ENCODE measurements at places on chromosomes 3 and 15.

GRCh38 chr3:138888560-138888959, 53.8 kb upstream of the PIK3CB start:
- no peak for DNase-seq

DNA sequence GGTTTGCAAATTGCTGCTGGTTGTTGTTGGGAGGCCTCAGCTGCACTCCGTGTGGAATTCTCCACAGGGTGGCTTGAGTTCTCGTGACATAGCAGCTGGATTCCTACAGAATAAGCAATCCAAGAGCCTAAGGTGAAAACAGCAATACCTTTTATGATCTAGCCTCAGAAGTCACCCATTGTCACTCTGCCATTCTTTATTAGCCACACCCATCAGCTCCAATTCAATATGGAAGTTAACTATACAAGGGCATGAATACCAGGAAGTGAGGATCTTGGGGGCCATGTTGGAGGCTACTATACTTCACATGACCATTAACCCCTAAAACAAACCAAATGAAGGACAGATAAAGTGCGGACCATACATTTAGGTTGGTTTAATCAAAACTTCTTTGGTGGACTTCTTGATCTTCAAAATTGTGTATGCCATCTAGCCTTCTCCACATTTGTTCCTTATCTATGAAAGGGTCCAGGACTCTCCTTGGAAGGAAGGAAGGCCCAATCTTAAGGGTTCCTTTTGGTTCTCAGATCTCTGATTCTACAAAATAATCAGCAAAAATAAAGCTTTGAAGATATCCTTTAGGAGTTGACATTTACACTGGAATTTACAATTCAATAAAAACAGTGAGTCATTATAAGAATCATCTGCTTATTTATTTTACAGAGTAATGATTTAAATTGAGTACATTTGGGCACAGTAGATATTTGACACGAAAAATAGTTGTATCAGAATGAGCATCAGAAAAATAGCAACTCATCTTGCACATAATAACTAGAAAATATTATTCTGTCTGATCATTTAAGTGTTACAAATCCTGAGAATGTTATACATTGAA, 21.5 kb downstream of the CIAO2A start:
- DNase-seq, result no peak

- DNase-seq, result no peak
Measured at GRCh38 chr15:90207252-90207651, 6.1 kb downstream of the SEMA4B start.

- DNase-seq, result no peak
Measured at GRCh38 chr15:93705753-93706455, 525.5 kb upstream of the MCTP2 start.

- DNase-seq, result no peak
Measured at GRCh38 chr3:41900265-41900664, 61.6 kb downstream of the ULK4 start.

- no peak for DNase-seq
Measured at GRCh38 chr3:156586905-156587759, 32.2 kb upstream of the SSR3 start.

DNA sequence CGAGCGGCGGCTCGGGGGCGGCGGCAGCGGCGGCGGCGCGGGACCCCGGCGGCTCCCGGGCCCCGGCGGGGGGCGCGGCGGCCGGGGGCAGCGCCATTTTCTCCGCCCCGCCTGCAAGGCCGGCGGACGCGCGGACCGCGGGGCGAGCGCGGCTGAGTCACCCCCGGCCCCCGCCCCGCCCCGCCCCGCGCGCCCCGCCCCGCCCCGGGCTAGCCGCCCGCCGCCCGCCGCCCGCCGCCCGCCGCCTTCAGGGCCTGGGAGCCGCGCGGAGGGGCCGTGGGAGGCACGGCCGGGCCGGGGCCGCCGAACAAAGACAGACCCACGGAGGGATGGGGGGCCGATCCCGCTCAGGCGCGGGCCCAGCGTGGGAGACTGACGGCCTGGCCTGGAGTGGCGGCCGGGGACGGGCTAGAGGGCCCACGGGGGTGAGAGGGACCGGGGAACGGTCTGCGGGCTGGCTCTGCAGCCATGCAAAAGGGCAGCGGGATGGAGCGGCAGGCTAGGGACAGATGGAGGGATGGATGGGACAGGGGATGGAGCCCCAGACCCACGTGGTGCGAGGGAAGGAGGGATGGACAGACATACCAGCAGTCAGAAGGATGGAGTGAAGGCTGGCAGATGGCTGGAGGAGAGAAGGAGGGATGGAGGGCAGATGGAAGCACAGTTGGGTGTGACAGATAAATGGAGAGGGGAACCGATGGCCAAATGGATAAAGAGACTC, at the start of gene EIF4E3:
TSS of gene EIF4E3 (minus strand) at position 132 of the 721 bp plus-strand sequence. CDS start at position 97, 35 bp downstream.
- DNase-seq, result no peak

- no peak for DNase-seq
Measured at GRCh38 chr3:101819649-101820206, 29.6 kb upstream of the NFKBIZ start.

DNA sequence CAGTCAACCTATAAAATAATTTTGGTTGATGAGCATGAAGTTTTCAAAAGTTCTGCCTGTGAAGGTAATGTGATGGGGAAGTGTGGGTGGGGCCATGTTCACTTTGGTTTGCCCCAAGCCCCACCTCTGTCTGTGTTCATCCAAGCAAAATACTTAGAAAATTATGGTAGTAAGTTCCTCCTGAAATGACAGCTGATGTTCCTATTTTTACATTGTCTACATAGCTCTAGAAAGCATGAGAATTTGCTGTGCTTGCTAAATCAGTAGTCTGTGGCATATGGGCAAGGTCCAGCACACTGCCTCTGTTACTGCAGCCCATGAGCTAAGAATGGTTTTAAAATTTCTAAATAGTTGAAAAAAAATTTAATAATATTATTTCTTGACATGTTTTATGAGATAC, 21.9 kb upstream of the CP start:
- no peak for DNase-seq

GRCh38 chr3:196969134-196969659, 564 bp upstream of the PIGZ start:
- DNase-seq, result peak; percentile 22

DNA sequence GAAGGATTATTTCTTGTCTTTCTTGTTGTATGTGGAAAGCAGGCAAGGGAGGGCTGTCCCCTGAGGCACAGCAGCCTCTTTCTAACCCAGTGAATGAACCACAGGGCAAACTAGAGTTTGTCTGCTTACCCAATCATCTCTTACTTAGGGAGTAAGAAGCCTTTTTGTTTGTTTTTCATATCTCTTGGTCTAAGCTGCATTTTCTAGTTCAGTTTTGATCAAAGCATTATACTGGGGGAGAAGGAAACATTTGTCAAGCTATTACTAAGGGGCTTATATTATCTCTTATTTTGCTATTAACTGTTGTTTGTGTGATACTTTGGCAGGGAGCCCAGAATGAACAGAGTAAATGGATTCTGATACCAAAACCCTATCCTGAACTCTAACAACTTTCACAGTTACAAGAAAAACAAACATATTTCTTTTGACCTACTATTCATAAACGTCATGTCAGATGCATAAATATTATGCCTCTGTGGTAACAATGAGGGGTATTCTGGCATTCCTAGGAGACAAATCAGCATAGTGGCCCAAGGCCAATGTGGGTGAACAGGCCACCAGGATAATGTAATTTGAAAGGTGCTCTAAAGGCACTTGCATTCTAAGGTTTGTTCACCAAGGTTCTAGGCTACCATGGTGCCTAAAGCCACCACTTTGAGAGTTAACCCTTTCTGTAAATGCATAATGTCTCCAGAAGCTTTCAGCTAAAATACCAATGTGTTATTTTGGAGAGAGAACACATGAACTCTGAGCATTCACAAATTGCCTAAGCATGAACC, 271.6 kb upstream of the ZPLD1 start:
- no peak for DNase-seq

GRCh38 chr3:138912237-138912636, 34.7 kb downstream of the FOXL2 start:
- no peak for DNase-seq

- DNase-seq, result no peak
Measured at GRCh38 chr15:62360332-62361097, 195.4 kb upstream of the C2CD4B start.

GRCh38 chr3:116872688-116873087, 163.1 kb downstream of the TUSC7 start:
- DNase-seq, result no peak

DNA sequence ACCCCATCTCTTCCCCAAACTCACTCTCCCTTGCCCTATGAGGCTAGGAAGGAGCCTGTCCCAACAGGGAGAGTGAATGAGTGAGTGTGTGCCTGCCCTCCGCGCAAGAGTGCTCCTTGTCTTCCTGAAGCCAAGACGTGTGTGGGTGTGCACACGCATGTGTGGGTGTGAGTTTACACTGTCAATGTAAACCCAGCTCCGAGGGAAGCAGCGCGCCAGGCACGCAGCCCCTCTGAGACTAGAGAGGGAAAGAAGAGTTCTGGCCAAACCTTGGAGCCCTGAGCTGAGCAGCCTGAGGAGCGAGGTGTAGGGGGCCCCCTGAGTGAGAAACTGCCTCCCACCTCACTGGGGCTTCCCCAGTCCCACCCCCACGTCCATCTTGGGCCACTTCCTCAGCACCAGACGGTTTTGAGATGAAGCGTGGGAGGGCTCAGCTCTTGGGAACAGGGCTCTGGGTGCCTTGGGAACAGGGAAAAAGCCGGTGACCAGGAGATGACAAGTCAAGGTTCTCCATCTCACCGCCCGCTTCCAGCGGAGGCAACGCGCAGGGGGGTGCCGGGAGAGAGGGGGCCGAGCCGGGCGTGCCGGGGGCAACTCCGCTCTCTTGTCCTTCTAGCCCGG, 5.1 kb downstream of the MECOM start:
- DNase-seq, result no peak
